ENCODE measurements at places on chromosomes 5 and 9.

DNA sequence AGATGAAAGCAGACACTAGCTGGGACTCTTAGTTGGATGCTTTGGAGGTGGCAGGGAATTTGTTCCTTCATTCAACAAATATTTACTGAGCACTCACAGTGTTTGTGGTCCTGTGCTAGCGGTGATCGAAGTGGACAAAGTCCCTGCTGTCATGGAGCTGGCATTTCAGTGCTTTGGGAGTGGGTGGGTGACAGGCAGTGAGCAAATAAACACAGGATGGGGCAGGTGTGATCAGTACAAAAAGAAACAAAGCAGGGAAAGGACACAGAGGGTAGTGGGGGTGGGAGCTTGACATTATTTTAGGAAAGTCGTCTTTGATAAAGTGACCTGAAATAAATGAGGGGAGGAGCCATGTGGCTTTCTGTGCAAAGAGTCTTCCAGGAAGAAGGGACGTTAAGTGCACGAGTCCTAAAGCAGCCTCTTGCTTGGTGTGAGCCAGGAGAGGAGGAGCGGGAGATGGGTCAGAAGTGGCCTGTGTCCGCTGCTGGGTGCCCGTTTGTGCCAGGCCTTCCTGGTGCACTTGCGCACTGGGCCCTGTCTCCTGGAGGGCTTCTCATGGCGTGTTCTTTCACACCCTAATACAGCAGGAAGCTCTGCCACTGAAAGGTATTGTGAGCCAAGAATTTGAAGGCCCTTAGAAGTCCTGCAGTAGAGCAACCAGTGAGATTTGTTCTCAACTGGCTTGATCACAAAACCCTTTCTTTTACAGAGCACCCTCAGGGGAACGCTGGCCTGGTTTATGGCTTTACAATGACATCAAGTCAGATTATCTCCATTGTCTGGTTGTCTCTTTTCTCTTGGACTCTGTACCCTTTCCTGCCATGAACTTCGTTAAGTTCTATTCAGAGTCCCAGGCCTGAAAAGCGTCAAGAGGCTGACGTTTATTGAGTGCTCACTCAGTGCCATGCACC, 14.8 kb downstream of the NDST1 start:
- no peak for DNase-seq

DNA sequence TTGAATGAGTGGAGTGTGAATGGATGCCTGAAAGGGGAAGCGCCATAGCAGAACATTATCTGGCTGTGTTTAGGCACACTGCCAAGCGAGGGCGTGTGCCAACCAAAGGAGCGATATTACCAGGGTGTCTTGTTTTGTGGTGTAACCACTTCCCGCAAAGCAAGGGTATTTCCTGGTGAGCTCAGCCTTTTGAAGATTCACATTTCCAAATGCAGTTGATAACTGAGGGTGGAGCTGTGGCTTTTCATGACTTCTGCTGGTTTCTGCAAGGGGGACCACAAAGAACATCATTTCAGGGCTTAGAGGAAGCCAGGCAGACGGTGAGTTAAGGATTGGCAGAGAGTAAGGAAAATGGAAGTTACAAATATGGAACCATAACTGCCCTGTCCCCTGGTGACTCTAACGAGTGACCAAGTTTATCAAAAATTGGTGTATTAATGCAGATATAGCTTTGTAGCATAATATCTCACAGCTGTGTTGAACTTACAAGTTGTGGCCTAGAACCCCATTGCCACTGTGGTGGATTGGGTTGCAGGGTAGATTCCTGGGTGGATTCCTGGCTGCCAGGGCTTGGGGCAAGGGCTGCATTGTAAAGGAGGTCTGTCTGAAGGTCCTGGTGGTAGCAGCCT, 71.4 kb downstream of the RALGPS1 start:
- DNase-seq, result peak; percentile 30

DNA sequence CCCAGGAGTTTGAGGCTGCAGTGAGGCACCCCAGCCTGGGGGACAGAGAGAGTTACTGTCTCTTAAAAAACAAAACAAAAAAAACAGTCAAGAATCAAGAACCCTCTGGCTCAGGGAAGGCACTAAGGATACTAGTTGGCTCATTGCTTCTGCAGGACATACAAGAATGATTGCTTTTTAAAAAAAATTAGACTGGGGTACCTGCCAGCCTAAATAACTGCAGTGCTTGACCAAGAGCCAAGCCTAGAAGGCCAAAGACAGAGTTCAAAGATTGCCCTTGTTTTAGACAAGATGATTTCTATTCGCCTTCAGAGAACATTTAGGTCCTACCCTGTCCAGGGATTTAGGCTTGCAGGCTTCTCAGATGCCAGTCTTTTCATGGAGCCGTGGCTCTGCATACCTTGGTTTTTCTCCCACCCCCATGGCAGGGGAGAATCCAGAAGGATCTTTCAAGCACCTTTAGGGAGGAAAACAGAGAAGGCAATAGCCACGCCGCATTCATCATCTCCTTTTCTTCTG, 93.7 kb upstream of the IL6ST start:
- DNase-seq, result no peak

GRCh38 chr5:5348576-5348975, 73.9 kb upstream of the ICE1 start:
- DNase-seq, result no peak

DNA sequence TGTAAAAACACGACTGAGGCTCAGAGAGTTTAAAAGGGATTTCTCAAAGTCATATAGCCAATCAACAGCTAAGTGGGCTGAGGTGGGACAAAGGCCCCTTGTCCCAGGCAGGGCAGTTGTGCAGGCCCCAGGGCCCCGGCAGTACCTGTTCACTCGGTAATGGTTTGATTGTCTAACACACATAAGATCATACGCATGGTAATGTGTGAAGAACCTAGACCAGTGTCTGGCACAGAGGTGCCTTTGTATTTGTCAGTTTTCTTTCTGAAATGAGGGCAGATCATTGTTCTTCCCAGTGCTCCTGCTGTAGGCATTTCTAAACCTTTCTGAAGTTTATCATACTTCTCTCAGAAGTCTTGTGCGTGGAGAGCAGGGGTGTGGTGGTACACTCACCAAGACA, 66.8 kb downstream of the IPPK start:
- DNase-seq, result no peak

DNA sequence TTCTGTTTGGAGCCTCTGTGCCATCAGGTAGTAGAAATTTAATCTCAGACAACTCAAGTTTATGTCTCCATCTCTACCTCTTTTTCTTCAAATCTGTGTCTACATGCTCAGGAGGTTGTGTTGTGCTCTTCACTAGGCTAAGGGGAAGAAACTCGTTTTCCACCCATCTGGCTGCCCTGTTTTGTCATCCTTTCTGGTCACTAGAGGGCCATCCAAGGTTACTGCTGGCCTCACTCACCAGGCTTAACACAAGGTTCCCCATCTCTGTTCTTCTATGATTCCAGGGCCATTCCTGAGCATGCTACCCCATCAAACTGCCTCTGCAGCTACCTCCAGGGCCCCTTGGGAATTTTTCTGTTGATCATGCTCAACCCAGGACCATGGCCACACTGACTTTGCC, 213.3 kb upstream of the FBXL7 start:
- no peak for DNase-seq

- DNase-seq, result no peak
These were observed 109.8 kb upstream of the MVB12B start for GRCh38 chr9:126216826-126217225.

DNA sequence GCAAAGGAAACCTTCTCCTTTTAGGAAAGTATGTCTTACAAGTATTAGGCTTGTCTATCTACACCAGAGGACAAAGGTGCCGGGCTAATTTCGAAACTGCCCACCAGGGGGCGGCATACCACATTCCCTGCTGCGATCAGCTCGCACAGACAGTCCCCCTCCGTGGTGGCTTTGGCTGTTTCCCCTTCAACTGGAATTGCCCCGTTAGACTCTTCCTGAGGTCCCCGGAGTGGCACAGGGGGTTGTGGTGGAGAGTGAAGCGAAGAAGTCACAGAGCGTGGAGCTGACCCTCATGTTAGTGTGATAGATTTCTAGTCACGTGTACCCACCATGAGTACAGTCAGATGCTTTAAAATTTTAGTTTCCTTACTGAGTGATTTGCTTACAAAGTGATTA, 17.5 kb downstream of the PTTG1 start:
- peak; percentile 47 for DNase-seq

- DNase-seq, result no peak
These were observed 312.9 kb downstream of the MAN2A1 start for GRCh38 chr5:110002652-110003051.

GRCh38 chr9:106864373-106865143, 1.6 kb downstream of the ZNF462 start:
- DNase-seq, result peak; percentile 22

Data from GM13976 (cell line).